ENCODE measurements at places on chromosomes 13 and 19. TPM values are rescaled to one million over a fixed set of nuclear protein-coding genes. Genes with fewer than 3 reads are reported as not detected.
A peak's percentile ranks its signal among the peaks of the same experiment; 100 is the strongest.

MYO1F gene
- total RNA-seq = 68.0 TPM

FSD1 gene
- total RNA-seq = 13.9 TPM

- DNase-seq = no peak
Observed at GRCh38 chr13:36069881-36070366, 61.3 kb downstream of the DCLK1 start.

DNA sequence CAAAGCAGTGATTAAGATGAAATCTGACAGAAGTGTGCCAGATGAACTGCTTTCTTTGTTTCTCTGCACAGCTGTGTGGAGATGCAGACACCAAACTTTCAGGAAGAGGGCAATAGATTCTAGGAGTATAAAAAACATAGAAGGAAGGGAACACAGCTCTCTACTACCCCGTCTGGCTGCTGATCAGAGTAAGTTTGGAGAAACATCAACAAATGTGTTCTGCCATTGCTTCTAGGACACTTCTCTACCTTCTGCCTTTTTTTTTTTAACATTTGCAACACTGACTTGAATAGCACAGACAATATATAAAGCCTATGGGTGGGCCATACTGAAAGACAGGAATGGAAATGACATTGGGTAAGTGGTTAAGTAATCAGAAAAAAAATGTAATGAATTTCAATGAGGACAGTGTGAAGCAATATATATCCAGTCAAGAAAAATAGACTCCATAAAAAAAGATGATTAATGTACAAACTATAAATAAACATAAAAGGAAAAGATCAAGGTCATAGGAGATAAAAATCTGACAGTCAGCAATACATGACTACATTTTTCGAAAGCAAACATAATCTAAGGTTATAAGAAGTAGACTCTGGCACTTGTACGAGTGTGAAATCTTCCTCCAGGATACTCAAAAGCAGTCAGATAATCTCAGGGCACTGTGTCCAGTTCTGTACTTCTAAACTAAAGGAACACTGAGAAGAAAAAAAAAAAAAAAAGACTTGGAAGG is 21.4 kb downstream of the NUFIP1 start:
- DNase-seq = no peak

DNA sequence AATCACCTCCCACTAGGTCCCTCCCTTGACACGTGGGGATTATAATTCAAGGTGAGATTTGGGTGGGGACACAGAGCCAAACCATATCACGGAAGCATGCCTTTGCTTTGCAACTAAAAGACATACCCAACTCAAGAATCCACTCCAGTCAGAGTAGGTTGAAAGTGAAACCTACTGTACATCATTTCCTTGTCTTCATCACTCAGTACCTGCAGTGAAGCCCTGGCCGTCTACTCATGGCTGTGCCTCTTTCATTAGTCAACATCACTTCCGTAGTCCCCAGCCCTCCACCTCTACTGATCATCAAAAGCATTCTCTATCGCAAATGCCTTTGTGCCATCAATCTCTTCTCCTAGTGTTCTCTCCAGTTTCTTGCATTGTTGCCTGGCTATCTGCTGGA is 343.1 kb upstream of the ARGLU1 start:
- DNase-seq = no peak

DNA sequence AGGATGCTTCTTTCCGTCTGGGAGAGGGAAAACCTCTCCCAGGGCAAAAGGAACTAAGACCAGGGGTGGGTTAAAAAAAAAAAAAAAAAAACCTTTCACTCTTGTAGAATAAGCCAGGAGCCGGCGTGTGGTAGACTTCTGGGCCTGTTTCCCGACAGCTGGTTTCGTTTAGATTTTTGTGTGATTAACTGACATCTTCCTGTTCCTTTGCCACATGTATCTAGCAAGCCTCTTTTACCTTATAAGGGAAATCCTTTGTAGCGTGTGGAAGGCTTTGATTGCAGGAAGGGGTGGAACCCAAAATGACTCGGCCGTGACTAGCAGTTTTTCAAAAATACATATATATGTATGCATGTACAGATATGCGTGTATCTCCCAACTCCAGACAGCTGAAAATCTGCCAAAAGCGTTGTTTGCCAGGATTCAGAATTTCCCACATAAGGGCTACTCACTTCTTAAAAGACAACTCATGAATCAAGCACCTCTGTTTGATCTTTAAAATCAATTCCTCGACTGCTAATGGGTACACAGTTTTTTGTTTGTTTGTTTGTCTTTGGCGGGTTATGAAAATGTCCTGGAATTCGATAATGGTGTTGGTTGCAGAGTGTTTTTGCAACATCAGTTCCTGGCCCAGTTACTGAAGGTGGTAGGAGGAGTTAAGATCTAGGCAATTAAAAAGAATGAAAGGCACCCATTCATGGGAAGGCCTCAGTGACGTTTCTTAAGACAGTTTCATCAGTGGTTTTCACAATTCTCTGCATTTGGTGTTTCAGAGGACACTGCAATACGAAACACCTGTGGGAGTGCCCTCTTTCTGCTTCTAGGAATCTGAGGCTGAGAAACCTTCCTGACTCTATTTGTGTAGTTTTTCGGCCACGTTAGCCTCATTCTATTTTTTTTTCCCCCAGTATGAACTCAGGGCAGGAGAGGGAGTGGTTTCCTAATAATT is 2.7 kb downstream of the TPM4 start:
- peak; percentile 86 for DNase-seq

DNA sequence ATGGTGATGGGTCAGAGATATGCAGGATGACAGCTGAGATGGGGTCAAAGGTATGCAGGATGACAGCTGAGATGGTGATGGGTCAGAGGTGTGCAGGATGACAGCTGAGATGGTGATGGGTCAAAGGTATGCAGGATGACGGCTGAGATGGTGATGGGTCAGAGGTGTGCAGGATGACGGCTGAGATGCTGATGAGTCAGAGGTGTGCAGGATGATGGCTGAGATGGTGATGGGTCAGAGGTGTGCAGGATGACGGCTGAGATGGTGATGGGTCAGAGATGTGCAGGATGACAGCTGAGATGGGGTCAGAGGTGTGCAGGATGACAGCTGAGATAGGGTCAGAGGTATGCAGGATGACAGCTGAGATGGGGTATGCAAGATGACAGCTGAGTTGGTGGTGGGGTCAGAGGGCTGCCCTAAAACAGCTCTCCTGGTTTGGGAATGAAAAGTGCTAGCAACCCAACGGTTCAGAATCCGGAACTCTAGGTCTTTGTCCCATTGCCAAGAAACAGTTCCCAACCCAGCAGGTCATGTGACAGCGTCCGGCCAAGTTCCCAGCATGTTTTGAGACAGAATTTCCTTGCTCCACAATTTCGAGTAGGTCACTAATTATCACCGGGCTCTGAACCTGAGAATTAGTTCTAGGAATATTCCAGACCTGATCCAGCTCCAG is 3.2 kb downstream of the SELENOW start:
- DNase-seq = no peak

DNA sequence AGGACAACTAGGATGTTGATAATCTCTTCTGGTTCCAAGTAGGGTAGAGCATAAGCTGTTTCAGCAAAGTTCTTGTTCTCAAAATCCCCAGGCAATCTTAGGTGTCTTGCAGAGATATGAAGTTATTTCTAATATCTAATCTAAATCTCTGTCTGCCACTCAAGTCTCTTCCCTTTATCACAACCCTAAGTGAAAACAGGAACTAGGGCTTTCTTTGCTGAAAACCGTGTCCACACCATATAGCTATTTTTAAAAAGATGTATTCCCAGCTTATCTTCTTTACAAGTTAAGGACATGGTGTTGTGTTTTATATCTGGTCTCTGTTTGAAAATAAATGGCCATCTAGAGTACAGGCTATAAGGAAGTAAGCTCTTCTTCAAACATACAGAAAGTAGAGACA is 11.3 kb upstream of the RNASEH2B start:
- DNase-seq = no peak

DNA sequence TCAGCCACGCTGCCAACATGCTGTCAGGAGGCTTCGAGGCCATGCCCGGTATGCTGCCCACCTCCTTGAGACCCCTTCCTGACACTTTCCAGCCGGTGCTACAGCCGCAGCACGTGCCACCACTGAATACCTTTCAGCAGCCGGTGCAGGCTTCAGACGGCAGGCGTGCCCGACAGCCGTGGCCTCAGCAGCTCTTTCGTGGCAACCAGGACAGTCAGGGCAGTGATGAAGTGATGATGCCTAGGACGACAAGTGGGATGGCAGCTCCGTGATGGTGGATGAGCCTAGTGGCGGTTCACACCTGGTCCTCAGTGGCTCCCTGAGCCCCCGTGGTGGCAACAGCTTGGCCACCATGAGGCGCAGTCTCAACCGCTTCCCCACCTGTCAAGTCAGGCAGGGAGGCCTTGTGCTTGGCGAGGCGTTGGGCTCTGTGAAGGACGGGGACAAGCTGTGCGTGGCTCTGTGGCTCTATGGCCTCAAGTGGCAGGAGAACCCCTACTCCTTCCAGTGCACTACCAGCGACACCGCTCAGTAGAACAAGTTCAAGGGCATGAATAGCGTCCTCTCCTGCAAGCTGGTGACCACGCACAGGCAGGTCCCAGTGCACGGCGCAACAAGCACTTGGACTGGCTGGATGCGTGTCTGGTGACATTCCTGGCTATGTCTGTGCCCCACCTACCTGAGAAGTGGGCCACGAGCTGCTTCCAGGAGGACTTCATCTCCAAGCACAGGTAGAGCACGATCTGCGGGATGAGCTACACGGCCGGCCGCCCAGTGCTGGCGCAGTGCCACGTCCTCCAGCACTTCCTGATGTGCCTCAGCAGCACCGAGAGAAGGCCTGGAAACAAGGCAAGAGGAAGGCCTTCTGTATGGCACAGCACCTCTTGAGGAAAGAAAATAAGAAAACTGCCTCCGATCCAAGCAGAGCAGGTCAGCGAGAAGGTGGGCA is 18.2 kb upstream of the ZNF14 start:
- DNase-seq = no peak

GRCh38 chr13:51759240-51759639 is 44.7 kb downstream of the DHRS12 start:
- no peak for DNase-seq

DNA sequence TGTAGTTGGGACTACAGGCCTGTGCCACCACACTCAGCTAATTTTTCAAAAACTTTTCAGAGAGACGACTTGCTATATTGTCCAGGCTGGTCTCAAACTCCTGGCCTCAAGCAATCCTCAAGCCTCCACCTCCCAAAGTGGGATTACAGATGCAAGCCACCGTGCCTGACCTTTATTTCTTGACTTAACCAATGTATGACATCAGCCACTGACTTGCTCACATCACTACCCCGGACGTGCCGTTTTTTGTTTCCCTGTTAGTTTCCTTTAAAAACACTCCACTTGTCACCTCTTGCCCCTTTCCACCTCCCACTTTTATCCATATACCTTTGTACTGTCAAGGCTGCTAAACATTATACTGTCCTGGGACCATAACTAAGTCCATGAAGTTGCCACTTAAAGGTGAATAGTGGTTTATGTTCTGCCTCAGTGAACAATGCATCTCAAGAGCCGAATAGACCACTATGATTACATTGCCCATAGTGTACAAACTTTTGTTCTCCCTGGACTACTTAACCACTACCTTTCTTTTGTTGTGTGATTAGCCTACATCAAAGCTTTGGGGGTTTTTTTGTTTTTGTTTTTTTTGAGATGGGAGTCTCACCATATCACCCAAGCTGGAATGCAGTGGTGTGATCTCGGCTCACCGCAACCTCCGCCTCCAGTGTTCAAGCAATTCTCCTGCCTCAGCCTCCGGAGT is 2.3 kb upstream of the EPHX3 start:
- DNase-seq = no peak

DNA sequence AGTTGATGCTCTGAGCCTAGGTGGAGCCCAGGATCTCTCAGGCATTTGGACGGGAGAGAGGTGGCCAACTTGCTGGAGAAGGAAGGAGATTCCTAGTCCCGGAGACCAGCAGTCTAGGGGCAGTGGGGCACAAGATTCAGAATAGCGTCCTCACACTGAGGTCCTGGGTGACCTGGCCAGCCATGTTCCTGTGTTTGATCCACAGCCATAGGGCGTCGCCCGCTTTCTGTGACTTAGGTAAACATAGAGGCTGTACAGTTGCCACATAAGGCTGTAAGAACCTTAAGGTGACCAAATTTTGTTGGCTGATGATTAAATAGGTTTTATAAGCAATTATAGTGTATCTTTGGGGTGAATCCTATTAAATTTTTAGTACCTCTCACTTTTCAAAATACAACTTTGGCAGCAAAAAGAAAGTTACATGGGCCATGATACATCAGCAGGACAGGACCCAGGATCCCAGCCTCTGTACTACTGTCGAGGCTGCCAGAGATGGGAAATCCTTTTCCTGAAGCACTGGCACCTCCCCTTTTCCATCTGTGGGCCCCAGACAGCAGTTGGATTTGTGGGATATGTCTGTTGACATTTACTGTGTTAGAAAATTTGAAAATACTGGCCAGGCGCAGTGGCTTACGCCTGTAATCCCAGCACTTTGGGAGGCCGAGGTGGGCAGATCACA is 37.5 kb downstream of the TSSK6 start:
- DNase-seq = no peak

GRCh38 chr13:35309706-35310105 is 166.8 kb downstream of the MAB21L1 start:
- no peak for DNase-seq

DNA sequence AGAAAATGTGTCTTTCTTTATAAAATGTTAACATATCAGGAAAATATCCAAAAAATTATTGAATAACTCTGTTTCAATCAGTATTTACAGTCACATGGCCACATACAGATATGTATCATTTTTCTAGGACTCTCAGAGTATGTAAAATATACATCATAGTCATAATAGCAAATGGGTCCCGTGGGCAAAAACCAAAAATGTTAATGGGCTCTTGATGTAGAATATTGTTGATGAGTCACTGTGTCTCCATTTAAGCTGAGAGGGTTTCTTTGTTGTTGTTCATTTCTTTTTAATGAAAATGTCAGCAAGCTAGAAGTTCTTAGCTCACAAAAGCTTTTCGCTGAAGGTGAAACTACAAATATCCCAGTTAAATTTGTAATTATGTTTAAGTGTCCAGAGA is 1713.1 kb upstream of the PCDH20 start:
- no peak for DNase-seq

DNA sequence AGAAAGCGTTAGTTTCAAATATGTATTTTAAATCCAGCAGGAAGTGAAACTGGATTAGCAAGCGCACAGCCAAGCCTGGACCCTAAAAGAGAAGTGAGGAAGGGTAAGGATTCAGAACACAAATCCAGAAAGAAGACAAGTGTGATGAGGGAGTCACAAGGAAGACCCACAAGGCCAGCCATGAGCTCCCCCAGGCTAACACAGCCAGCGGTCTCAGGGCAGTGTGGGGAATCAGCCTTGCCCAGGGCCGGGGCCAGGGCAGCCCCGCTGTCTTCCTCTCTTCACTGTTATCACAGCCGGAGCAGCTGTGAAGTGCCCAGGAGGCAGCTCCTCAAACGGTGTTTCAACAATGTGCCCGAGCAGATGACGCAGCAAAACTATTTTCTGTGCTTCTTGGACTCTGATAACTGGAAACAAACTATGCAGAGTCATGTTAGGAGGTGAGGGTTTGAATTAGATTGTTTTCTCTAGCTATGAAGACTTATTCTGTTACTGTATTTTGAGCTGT is 12.2 kb upstream of the CDC16 start:
- no peak for DNase-seq

- DNase-seq = no peak
Observed at GRCh38 chr13:113789167-113789566, 30.1 kb downstream of the TMEM255B start.

Measured in CD8-positive, alpha-beta memory T cell (primary cell).